ENCODE measurements at places on chromosomes 4 and X.
A peak's percentile ranks its signal among the peaks of the same experiment; 100 is the strongest.

- peak; percentile 25 for DNase-seq
These were observed 12.7 kb upstream of the RBBP7 start for GRCh38 chrX:16882702-16883486.

- no peak for DNase-seq
These were observed 68.5 kb downstream of the SH3RF1 start for GRCh38 chr4:169202145-169202699.

DNA sequence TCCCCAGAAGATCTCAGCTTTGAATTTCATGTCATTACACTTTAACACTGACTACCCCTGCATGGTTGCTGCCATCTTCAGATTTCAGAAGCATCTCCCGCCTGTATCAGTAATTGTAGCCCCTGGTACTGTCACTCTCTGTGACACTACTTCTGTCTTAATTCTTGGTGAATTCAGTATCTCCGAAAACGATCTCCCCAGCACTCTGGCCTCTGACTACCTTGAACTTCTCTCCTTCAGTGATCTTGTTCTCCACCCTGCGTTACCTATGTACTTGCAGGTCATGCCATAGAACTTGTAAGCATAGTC is 53.8 kb upstream of the ABCG2 start:
- DNase-seq = no peak

DNA sequence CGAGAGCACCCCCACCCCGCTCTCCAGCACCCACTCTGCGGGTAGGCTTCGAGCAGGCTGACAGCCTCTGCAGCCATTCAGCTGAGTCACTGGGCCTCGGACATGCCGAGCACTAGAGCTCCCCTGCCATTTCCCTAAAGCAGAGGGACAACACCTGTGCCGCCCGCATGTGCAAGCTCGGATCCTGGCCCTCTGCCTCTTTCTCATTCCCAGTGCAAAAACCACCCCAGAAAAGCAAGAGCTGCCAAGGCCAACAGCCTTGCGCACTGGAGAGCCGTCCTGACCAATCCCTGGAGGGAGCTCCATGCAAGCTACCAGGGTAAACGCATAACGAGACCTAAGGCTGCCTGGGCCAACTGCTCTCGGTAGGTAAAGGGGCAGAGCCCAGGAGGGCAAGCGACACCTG is 5.3 kb downstream of the HCFC1 start:
- DNase-seq = no peak

DNA sequence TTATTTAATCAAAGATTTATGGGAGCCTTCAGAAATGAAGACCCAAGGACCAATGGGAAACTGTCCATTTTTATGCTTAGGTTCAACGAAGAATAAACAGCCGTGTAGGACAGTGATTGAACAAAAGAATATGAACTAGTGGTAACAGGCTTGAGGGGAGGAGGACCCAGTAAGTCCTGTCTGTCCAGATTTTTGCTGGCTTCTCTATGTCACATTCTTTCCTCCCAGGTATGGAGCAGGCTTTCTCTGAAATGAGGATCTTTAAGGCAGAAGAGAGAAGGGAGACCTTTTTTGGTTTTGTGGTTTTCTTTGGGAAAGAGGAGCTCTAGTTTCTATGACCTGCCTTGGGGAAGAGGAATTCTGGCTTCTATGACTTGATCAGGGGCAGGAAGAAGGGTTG is 74.1 kb downstream of the BANK1 start:
- DNase-seq = no peak

- no peak for DNase-seq
These were observed 22.0 kb upstream of the EIF4E start for GRCh38 chr4:98950925-98951324.

DNA sequence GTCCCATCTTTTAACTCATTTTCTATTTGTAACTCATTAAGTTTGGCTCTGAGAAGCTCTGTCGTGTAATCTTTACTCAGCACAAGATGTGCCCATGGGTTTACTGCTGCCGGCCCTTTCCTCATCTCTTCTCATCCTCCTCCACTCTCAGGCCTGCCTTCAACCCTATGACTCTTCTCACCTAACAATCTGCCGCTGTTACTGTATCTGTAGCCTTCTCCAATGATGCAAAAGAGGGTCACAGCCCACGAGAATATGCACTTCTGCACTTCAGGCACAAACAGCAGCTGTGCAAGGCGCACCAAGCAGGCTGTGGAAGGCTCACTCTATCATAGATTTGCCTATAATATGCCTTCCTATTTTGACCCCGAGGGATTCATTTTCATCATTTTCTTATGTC is 546.5 kb upstream of the GALNTL6 start:
- no peak for DNase-seq

DNA sequence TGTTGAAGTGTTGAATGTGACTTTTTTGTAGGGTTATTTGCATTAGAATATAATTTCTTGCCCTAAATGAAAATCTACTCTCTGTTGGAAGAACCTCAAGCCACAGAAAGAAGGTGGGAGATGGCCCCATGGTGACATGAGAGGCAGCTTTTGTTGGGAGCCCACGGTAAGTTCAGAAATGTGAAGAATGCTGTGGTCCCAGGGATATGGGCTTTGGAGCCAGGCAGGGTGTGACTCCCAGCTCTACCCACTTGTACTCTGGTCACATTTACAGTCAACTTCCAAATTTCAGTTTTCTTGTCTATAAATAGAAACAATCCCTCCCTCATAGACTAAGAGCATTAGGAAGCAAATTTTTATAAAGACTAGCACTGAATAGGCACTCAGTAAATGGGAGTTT is 177.8 kb downstream of the RAB28 start:
- no peak for DNase-seq

DNA sequence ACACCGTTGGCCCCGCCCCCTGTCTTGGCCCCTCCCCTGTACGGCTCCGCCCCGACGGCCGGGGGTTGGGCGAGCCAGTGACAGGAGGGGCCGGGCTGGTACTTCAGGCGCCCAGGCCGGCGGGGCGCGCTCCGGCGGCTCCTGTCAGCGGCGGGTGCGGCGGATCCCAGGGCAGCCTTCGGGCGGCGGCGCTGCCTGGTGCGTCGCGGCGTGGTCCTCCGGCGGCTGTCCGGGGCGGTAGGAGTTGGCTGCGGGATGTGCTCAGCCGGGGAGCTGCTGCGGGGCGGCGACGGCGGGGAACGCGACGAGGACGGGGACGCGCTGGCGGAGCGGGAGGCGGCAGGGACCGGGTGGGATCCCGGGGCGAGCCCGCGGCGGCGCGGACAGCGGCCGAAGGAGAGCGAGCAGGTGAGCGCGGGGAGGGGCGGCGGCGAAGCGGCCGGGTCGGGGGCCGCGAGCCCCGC is at the start of gene FAM241A:
FAM241A (plus strand) TSS at position 129 of the 464 bp plus-strand sequence; CDS start at position 256, 127 bp downstream.
- peak; percentile 81 for DNase-seq

- no peak for DNase-seq
These were observed 725 bp upstream of the CXCL1 start for GRCh38 chr4:73868206-73869129.

DNA sequence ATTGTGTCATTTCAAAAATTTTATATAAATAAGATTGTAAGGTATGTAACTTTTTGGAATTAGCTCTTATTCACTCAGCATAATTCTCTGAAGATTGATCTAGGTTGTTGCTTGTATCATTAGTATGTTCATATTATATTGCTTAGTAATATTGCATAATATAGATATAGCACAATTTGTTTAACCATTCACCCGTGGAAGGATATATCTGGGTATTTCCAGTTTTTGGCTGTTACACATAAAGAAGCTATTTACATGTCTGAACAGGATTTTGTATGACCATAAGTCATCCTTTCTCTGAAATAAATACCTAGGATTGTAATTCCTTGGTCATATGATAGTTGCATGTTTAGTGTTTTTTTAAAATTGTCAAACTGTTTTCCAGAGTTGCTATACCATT is 82.5 kb downstream of the CPEB2 start:
- DNase-seq = no peak

GRCh38 chrX:81377329-81377728 is 175.4 kb downstream of the SH3BGRL start:
- no peak for DNase-seq

DNA sequence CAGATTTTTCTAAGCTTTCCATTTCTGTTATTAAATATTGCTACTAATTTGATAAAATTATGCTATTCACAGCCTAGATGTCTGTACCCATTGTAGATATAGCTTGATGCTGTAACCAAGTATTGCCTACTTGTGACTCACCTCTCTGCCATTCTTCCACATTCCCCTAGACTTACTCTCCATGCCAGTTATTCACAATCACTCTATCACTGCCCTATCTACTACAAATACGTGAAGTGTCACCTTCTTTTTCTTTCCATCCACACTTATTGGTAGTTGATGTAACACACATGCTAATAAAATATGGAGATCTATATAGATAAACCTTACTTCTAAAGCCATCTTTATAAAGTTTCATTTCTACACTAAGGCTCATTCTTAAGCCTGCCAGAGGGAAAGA is 179.4 kb upstream of the PACRGL start:
- DNase-seq = no peak

- DNase-seq = no peak
These were observed 131.6 kb downstream of the ZNF330 start for GRCh38 chr4:141352331-141352730.

GRCh38 chrX:123993904-123994635 is 32.6 kb downstream of the STAG2 start:
- DNase-seq = no peak

DNA sequence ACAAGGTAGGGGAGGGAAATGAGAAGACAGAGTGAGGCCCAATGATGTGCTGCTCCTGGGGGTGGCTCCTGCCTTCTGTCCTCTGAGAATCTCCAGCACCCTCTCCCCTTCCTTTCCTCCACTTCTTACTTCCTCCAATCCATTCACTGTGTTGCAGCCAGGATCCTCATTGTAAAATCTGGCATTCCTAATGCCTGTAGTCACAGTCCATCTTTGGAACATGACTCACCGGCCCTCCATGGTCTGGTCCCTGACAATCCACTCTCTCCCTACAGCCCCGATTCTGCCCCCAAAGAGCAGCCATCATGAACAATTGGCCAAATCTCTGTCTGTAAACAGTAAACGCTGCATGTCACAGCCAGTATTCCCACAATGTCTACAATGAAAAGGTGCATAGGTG is 72.9 kb downstream of the CLNK start:
- DNase-seq = no peak

DNA sequence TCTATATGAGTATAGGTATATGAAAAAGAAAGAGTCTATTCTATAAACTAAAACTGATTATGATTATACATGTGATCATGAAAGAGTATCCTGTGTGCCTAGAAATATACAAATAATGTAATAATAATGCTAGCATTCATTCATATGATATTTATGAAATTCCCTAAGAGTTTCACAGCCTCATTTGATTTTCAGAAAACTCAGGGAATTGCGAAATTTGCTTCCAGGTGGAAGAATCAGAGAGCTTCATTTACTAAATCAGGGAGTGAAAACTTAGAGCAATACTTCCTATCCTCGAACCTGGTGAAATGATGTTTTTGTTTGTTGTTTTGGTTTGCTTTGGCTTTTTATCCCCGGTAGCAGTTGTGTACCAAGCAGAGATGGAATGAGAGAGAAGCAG is 1105.7 kb upstream of the SLIT2 start:
- DNase-seq = no peak

- DNase-seq = no peak
These were observed 11.3 kb downstream of the BST1 start for GRCh38 chr4:15714141-15714540.

- no peak for DNase-seq
These were observed 1000.6 kb downstream of the CCSER1 start for GRCh38 chr4:91127831-91128230.

DNA sequence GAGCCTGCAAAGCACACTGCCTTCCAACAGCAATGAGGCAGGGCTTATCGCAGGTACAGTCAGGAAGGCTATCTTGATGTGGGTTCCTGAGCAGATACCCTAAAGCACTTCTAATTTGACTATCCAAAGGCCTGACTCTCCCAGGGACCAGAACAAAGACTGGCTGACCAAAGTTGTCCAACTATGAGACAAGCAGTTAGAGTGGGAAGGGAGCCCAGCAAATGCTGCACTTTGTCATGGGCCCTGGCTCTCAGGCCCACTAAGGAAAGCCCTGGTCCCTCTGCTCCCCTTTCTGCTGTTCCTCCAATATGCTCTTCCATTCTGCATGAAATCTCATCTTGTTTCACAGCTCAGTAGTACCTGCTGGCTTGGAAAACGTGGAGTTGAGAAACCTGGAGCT is 391.0 kb downstream of the RAB28 start:
- no peak for DNase-seq

DNA sequence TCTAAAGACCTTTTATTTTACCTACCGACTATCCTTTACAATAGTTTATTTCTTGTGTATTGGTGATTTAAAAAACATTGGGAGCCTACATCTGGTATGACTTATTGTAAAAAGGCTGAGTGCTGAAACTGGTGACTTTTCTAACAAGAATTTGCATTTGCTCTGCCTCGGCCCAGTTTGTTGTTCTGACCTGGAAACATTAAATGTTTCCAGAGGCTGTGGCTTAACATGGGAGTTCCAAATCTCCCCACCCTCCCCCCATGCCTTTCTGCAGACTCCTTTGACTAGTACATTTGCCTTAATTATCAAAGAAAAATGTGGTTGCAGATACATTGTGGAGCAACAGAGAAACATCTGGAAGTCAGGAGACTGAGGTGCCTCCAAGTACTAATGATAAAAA is 39.8 kb downstream of the SPCS3 start:
- no peak for DNase-seq

DNA sequence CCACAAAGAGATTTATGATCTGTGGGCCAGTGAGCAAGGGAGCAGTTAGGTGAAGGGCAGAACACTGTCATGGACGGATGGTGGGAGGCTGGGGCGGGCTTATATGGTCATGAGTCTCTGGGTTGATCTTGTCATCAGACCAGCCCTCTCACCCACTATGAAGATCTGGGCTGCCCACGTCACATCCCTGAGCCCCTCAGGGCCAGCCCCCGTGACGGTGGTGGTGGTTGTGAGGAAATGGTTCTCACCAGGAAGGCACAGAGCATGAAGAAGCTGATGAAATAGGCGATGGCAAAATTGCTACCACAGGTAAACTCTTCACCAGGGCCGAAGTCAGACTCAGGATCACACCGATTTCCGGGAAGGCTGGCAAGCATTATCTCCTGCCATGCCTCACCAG is 11.1 kb upstream of the SYP start:
- DNase-seq = no peak

GRCh38 chr4:176210101-176210500 is 14.7 kb upstream of the SPATA4 start:
- DNase-seq = no peak
